ENCODE measurements at places on chromosomes 5 and 9.
A peak's percentile ranks its signal among the peaks of the same experiment; 100 is the strongest.

DNA sequence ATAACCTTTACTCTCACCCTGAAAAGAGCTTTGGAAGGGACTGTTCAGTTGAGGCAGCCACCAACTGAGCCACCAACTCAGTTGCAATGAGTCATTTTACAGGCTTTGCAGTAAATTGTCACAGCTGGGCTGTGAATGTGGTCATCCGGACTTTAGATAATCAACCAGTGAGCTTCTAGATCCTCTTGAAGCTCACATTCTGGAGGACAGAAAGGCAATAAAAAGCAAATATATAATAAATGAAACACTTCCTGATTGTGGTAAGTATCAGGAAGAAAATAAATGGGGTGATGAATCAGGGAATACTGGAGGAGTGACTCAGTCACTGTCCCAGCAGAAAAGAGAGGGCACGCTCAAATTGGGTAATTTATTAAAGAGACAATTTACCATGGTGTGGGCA lies 13.2 kb upstream of the C5orf58 start:
- peak; percentile 30 for DNase-seq

- no peak for DNase-seq
These were observed at the start of gene PRR16 for GRCh38 chr5:120463991-120464626. TSS of gene PRR16 (plus strand) at chr5:120464300.

GRCh38 chr5:15620501-15620900 lies 120.5 kb downstream of the FBXL7 start:
- no peak for DNase-seq

DNA sequence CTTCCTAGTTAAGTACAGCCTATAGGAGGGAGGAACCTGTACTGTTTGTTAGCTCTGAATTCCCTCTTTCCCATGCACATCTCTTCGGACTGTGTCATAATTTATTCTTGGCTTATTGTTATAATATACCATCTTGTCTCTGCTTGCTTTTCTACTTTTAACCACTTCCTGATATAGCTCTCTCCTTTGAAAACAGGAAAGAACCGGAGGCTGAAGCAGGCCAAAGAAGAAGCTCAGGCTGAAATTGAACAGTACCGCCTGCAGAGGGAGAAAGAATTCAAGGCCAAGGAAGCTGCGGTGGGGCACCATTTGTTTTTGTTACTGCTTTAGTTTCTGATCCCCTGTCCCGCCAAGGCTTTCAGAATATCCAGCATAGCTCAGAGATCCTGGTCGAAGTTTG lies 4.8 kb downstream of the ATP6V1G1 start:
- no peak for DNase-seq

DNA sequence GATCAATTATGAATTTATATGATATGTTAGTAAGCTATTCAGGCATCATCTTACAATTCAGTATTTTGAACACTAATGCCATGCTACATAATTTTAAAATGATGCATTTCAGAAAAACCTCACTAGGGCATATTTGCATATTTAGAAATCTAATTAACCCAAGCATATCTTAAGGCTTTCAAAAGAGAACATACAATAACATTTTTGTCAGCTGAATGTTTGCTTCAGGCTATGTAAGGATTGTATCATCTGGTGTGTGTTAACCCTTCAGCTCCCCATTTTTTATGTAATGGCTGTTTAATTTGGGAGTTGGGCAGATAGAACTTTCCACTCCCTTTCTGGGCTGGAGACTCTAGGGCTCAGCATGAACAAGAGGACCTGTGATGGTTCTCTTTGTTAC lies 299.1 kb upstream of the EFNA5 start:
- no peak for DNase-seq

GRCh38 chr9:105138306-105138801 lies 106.1 kb upstream of the SLC44A1 start:
- DNase-seq = no peak

DNA sequence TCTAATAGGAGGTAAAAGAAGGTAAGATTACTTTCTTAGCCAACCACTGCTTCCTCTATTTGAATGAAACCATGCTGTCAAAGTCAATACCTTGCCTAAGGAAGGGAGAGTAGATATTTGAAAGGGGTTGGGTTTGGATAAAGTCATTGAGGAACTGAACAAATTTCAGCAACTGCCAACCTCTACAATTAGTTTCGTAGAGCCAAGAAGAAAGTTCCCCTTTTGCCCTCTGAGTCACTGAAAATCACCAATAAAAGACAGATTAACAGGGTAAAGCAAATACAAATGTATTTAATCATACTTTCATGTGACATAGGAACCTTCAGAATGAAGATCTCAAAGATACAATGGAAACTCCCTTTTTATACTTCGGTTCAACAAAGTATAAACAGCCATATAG lies 615.7 kb downstream of the GABRG2 start:
- no peak for DNase-seq

GRCh38 chr5:1914471-1914870 lies 31.7 kb upstream of the IRX4 start:
- DNase-seq = no peak

GRCh38 chr9:13705918-13706317 lies 426.4 kb upstream of the MPDZ start:
- DNase-seq = no peak

DNA sequence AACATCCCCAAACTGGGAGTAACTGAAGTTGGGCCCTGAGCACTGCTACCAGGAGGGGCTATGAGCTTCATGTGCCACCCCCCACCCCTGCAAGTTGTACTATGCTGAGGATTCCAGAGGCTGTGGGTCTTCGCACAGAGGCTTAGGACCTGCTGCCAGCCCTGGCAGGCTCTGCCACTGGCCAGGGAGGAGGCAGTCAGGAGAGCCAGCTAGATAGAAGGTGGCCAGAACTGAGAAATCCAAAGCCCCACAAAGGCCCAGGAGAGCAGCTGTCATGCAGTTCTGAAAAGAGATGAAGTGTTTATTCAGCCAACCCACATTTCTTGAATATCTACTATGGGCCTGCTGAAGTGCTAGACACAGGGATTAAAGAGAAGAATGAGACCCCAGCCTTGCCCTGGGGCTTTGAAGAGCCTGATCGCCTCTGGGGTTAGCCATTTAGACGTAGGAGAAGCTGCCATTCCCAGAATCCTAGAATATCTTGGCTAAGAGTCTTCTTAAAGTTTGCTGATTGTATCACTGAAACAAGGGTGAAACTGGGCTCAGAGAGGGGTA lies 1.4 kb downstream of the ALAD start:
- no peak for DNase-seq

DNA sequence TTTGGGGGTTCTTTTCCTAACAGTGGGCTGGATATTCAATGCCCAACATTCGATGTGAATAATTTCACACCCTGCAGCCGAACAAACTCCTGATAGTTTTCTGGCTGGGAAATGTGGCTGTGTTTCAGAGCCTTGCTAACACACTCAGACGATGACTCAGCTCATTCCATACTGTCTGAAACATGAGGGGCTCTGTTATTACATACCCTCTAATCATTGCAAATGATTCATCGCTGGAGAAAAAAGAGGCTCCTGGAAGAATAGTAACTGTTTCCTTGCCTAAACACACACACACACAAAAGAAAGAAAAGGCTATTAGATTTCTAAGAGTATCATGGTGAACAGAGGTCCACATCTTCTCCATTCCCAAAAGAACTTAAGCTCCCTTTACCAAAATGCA lies 75.8 kb downstream of the OXCT1 start:
- peak; percentile 59 for DNase-seq

GRCh38 chr9:98923451-98924123 lies 20.1 kb upstream of the COL15A1 start:
- DNase-seq = no peak

DNA sequence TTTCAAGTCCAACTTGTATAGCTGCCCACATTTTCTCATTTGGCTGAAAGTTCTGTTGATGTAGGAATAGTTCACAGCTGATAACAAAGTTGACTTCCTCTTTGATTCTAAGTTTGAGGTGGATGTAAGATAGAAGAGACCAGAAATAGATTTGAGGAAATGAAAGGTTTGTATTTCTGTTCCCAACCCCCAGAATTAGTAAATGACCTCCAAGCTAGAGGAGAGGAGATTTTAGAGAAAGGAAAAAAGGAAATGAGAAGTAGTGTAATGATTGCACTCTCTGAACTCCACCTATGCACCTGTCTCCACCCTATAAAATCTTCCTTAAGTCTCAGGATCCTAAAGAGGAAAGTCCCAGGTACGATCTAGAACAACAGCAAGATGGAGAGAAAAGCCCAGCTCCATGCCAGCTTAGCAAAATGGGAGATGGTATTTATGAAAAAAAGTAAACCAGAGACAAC lies 130.4 kb upstream of the POC5 start:
- no peak for DNase-seq

GRCh38 chr5:132005591-132005990 lies 5.9 kb downstream of the ACSL6 start:
- DNase-seq = no peak

- no peak for DNase-seq
These were observed 20.7 kb upstream of the SLC1A3 start for GRCh38 chr5:36585701-36586100.

DNA sequence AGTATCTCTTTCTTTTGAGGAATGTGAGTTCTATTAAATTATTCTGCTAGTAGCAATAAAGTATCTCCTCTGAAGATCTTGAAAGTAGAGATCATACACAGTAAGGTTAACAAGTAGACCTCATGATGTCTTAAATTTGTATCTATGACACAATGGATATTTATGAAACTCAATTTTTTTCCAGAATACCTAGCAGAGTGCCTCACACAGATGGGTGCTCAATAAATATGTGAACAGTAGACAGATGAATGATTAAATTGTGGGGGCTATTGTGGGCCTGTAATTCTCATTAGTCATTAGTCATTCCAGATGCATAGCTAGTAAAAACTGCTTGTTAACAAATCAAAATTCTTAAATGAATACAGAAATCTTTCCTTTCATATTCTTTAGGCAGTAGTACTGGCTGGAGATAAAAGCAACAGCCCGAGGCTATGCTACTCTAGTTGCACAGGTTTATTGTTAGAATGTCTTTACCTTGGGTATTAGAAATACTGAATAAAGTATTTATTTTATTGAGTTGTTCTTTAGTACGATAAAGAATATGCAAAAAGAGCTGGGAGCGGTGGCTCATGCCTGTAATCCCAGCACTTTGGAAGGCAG lies 22.0 kb downstream of the CHD1 start:
- DNase-seq = no peak

GRCh38 chr5:111747337-111747736 lies 9.7 kb downstream of the NREP start:
- DNase-seq = no peak

DNA sequence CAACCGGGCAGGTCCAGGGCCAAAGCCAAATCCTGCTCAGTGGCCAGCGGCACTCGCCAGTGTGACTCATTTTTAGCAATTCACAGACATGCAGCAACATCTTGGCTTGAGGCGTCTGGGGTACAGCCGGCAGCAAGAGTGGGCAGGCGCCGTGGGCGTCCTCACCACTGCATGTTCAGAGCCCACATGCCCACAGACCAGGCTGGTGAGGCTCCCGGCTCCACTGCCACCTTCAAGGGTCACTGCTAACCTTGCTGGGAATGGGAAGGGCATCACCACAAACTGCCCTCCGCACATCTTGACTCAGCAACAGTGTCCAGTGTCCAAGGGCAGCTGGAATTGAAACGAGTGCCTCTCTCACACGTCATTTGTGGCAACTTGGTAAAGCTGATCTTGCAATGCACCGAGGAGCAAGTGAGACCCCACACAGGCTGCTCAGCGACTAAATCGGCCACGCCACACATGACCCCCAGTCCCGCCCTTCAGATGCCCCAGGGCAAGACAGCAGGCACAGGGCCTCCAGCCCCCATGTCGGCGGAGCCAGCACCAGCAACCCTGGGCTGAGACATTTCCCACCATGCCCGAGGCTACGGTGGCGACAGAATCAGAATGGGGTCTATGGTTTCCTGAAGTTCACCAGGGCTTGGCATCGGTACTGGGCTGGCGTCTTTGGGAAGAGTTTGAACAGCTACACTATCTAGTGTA lies 140.3 kb downstream of the ROR2 start:
- no peak for DNase-seq

All from BJ (cell line).